ENCODE measurements at places on chromosomes 1 and 21.

GRCh38 chr1:220219136-220219442 lies 53.2 kb downstream of the RAB3GAP2 start:
- DNase-seq: no peak

DNA sequence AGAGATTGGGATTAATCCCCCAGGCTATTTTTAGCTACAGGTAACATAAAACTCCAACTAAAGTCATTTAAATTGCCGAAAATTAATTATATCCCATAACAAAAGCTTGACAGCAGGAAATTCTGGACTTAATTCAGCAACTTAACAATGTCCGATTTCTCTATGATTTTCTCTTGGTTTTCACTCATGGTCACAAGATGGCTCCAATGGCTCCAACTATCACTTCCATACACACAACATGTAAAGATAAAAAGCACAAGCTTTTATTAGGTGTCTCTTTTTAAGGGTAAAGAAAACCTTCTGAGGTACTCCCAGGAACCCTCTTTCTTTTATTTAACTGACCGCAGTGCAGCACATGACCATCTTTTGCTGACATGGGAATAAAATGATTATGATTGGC lies 363.5 kb upstream of the PTBP2 start:
- no peak for DNase-seq

- DNase-seq: no peak
Measured at GRCh38 chr21:46347791-46348381, 23.9 kb downstream of the PCNT start.

DNA sequence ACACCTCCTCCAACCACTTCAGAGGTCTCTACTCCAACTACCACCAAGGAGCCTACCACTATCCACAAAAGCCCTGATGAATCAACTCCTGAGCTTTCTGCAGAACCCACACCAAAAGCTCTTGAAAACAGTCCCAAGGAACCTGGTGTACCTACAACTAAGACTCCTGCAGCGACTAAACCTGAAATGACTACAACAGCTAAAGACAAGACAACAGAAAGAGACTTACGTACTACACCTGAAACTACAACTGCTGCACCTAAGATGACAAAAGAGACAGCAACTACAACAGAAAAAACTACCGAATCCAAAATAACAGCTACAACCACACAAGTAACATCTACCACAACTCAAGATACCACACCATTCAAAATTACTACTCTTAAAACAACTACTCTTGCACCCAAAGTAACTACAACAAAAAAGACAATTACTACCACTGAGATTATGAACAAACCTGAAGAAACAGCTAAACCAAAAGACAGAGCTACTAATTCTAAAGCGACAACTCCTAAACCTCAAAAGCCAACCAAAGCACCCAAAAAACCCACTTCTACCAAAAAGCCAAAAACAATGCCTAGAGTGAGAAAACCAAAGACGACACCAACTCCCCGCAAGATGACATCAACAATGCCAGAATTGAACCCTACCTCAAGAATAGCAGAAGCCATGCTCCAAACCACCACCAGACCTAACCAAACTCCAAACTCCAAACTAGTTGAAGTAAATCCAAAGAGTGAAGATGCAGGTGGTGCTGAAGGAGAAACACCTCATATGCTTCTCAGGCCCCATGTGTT lies 66.6 kb downstream of the TPR start:
- DNase-seq: no peak

DNA sequence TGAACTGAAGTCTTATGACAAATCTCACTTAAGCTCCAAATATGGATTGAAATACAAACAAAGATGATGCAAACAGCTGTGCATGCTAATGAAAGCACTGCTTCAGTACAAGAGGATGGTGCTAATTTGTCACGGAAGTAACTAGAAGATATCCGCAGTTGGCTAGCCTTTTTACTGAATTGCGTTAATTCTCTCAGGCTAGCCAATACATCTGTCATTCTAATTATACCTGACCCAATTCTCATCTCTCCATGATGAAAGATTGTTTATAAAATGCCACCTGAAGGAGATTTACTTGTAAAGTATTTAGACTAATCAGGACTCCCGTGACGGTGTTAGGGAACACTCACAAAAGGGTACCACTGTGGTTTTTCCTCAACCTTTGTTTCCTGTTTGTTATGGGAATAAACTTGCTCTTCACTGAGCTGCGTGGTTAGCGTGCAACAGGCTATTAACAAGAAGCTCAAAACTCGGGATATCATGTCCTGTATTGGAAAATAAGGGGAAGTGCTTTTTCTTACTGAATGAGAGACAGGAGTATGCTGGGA lies 162.5 kb downstream of the APP start:
- no peak for DNase-seq

GRCh38 chr1:46677339-46677738 lies 5.7 kb downstream of the TEX38 start:
- no peak for DNase-seq

DNA sequence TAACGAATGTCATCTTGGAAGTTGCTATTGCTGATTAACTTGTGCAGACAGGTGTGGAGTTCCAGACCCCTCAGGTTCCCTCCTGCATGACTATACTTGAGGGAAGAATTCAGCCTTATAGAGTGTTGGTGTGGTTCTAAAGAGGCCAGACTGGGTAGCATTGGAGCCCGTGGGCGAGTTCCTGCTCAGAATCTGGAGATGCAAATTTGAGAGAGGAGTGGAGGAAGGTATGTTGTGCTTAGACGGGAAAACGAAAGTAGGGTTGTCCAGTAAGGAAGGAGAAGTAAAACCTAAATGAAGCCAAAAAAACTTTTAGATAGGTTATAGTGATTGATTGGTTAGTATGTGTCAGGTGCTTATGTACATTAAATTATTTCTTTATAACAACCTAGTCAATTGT lies 79.2 kb downstream of the ZNF326 start:
- no peak for DNase-seq

GRCh38 chr1:228941666-228942065 lies 206.4 kb downstream of the RHOU start:
- DNase-seq: no peak
